ENCODE measurements at places on chromosomes 4 and X.

DNA sequence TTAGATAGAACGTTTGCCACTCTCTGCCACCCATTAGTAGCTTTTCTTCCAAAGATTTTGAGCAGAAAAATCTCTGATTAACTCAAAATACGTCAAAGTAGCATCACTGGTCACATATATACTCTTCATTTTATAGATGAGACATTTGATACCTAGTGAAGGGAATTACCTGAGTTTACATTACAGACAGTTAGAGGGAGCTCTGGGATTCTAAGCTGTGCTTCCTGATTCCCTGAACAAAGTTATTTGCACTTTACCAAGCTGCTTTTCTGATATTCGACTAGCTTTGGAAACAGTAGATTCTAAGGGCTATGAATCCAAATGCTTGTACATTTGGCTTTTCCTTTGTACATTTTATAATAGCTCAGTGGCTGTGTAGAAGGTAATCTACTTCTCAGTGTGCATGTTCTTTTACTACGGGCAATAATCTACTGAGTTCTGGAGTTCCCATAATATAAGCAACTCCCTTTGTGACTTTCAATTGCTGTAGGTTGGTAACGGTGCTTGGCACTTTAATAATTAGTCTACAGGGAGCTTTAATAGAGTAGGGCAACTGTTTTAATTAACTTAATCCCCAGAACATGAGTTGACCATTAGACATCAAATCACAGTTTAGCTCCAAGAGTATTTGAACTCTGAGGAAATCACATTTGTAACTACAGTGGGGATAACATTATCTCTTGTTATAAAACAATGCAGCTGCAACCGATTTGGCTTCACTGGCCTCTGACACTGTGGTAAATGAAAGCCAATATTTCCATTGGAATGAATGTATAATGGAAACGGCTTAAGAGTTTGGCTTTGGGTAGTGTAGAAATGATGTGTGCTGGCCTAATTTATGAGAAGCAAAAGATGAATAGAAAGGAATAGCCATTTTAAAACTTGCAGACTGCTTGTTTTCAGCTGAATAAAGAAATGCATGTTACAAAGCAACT is 1602.4 kb downstream of the STIM2 start:
- no peak for DNase-seq

DNA sequence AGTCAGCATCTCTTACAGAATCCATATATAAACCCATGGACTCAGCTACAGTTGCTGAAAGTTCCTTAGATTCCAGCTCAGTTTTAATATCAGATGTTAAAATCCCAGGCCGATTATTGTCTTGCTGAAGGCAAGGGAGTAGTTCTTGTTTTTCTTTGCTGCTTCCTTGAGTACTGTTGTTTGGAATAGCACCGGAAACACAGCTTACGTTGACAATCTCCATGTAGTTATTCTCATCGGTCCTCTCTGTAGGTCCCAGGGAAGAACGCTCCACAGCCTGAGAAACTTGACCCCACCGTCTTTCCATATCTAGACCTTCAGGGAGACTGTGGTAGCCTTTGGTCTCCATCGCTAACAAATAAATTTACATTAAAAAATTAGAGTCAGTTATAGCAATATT is 5.7 kb downstream of the NR3C2 start:
- DNase-seq, result no peak

GRCh38 chr4:147799986-147800555 is 68.2 kb downstream of the ARHGAP10 start:
- DNase-seq, result no peak

DNA sequence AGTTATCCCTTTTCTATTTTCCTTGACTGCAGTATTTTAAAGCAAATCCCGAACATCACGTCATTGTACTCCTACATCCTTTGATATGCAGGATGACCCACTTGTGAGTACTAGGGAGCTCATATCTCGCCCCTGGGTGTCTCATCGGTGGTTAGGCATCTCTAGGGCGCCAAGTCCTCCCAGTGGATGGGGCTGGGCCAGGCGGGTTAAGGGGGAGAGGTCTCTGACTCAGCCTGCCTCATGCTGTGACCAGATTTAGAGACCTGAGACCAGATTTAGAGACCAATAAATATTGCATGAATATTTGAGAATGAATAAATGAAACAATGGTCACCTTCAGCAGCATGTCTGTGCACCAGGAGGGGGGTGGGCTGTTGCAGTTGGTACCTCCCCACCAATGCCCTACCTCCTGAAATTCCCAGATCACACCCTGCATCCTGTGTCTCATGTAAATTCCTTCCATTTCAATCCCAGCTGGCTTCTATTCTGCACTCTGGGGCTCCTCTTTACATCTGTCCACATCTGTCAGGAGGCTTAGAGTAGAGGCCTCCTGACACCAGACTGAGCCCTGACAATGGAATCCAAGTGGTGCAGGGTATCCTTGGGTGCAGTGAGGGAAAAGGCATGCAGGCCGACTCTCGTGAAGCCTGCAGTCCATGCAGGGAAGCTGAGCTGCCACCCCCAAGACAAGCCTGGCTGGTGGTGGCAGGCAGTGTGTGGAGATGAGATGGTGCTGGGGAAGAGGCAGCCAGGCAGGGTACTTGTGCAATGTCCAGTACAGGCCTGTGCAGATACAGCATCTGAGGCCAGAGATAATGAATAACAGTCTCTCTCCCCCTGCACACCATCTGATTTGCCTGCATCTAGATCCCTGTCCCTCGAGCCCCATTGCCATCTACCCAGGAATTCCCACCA is 5.2 kb downstream of the APLN start:
- no peak for DNase-seq

DNA sequence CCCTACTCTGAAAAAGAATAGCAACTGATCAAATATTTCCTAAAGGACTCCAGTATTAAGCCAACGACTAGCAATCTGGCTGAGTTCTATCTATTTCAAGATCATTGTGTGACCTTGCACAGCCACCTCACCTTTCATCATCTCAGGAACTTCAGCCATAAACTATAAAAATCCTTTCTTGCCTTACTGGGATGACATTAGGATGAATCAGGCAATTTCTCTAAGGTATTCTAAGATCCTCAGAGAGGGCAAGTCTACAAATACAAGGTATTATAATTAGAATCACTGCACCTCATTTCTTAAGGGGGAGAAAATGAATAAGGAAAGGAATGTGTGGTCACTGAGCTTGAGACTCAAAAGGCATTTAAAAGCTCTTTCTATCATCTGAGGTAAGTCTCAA is 152.6 kb downstream of the GRIA3 start:
- no peak for DNase-seq

- no peak for DNase-seq
Measured at GRCh38 chrX:104325213-104325585, 70.5 kb upstream of the ESX1 start.

- DNase-seq, result no peak
Measured at GRCh38 chrX:107842715-107843400, 17.2 kb downstream of the MID2 start.

GRCh38 chrX:53018627-53019026 is 30.0 kb upstream of the GPR173 start:
- no peak for DNase-seq

DNA sequence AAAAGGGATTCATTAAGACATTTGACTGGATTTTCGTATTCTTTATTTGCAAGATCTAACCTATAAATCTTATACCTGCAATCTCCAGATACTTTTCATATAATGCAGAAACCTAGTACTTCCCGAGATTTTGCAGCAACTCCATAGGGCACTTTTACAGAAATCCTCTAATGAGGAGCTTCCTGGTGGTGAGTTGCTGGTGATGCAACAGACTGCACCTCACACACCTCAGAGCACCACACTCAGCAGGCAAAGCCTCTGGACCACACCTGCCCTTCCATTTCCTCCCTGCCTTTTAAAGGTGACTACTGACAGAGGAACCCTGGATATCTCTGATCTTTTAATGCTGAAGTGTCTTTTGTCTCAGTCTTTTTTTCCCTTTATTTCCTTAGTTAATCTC is 289.4 kb downstream of the TRAM1L1 start:
- DNase-seq, result no peak

DNA sequence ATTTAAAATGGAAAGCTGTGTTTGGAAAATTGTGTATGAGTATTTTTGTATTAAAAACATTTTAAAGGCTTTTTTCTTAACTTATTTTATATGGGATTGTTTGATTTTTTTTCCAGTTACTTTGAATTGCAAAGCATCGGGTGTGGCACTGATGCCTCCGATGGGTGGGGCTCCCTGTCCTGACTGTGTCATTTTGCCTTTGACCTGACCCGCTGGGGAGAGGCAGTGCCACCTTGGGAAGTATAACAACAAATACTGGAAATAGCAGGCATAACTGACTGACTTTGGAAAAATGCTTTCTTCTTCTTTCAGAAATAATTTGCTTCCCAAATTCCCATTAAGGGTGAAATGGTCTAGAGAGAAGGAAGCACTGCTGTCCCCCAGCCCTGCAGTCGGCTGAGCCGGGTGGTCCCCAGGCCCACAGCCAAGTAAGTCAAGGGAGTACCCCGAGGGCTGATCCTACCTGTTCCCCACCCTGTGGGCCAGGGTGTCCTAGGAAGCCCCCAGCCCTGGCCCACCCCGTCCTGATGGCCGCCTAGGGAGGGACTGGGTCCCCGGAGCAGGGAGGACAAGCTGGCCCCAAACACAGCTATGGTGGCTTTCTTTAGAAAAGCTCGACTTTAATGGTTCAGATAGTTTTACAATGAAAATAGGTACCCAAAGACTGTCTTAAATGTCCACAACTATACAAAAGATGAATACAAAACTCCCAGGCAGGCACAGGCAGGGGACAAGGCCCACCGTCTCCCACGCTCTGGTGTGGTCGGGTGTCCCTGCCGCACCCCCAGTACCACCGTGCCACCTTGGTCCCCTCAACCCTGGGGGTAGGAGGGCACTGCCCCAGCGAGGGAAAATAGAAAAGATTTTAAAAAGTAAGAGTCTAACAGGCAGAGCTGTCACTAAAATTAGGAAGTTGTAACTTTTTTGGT is 26.4 kb downstream of the NELFA start:
- no peak for DNase-seq

GRCh38 chrX:118468122-118468521 is 27.5 kb upstream of the DOCK11 start:
- DNase-seq, result no peak

GRCh38 chr4:70892086-70892769 is 9.9 kb upstream of the MOB1B start:
- DNase-seq, result no peak

DNA sequence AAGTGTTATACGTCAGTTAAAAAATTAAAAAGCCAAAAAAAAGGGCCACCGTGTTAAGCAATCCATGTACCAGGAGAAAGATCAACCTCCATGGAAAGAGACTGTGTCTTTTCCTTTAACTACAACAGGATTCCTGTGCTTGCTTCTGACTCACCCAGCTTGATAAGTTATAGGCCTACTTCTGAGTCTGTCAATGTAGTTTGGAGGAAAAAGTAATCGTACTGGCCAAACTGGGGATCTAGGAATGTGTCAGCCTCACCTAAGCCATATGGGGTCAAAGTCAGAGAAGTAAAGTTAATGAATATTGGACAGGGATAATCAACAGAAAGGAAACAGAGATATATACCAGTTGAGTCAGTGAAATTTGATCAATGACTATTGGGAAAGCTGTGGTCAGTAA is 470.8 kb upstream of the SLIT2 start:
- DNase-seq, result no peak

DNA sequence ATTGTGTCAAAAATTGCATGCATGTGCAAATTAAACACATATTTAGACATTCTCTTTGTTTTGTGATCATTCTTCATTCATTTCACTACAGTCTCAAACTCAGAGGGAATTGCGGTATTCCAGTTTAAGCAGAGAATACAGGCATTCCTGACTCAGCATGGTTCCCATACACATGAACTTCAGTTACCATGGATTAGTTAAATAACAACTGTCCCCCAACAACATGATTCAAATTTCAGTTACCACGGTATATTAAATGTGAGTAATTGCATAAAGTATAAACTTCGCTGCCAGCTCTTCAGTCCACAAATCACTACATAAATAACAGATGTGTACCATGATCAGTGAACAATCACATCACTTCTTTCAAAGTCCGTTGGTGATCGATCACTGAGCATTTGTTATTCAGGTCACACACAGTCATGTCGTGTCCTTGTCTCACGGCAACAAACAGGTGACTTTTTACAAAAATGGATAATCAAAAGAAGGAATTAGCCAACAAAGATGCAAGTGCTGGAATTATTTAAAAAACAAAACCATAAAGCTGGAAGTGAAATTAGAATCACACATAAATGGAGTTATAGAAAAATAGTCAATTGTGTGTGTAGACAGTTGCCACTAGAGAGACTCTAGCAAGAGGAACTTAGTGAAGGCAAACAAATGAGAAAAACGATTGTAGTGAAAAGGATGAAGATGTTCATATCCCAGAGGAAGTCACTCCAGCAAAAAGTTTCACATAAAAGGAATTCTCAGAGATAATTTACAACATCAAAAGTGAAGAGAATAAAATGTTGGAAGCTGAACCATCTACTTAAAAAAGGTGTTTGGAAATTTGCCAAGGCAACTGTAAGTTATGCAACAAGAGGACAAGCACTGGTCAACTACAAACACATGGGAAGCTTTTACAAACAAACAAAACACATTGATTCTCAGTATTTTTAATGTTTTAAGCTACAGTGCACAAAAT is 138.6 kb upstream of the SMARCAD1 start:
- no peak for DNase-seq

- DNase-seq, result no peak
Measured at GRCh38 chr4:110467400-110467799, 8.6 kb upstream of the ENPEP start.

GRCh38 chr4:48484494-48485168 is 1.5 kb downstream of the SLC10A4 start:
- DNase-seq, result no peak

DNA sequence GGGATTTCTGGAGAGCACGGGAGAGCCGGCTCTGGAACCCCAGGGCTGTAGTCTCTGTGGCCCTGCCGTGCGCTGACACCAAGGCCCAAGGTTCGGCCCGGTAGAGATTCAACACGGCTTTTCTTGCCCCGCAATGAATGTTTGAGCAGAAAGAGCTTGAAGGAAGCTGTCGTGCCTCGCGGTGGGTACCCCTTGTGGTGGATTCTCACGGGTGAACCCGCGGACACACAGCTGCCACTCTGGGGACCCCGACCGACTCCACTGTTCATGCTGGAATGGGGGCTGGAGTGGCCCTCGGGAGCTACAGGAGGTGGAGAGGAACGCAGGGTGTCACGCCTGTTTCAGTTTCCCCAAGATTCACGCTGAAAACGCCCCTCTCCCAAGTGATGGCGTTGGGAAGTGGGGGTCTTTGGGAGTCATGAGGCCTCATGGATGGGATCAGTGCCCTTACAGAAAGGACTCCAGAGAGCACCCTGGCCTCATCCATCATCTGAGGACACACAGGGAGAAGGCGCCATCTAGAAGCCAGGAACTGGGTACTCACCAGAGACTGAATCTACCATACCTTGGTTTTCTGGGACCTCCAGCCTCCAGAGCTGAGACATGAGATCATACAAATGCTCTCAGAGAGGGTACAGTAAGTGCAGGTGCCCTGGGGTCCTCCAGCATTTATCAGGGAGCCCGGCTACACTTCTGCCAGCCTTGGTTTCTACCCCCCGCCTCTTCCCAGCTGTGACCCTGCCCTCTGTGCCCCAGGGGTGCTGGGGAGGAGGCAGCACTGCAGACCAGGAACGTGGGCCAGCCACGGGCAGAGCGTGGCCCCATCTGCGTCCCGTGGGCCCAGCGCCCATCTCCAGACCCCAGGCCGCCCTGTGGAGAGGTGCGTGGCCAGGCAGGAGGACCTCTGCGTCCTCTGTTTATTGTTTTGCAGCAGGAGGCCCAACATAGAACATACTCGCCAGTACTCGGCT is 6.4 kb downstream of the SLC25A6 start:
- no peak for DNase-seq

- DNase-seq, result no peak
Measured at GRCh38 chr4:98939438-98939837, 10.5 kb upstream of the EIF4E start.

Measured in DMS153 (cell line).